Stomach (tissue), 19 donors: ENCODE measurements at places on chromosomes 7 and 10. TPM values are rescaled to one million over a fixed set of nuclear protein-coding genes. Genes with fewer than 3 reads are reported as not detected.
A peak's percentile ranks its signal among the peaks of the same experiment; 100 is the strongest.

DNA sequence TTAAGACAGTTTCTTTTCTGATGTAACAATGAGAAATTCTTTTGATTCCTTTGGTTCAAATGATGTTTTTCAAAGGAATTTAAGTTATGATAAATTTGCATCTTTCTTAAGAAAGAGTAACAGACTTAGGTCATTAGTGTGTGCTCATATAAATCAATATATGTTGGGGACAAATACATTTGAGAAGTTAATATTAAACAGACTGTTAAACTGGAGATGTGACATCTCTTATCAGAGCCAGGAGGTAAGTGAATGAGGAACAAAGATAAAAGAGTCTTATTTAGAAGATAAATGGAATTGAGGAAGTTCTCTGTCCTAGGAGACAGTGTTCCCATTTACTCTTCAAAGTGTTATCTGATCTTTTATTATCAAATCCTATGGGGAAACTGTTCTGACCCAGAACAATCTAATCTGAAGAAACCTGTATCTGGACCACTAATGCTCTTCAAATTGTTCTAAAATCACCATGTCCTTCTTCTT, 104.8 kb upstream of the LAMB4 start:
- DNase-seq, result no peak

DNA sequence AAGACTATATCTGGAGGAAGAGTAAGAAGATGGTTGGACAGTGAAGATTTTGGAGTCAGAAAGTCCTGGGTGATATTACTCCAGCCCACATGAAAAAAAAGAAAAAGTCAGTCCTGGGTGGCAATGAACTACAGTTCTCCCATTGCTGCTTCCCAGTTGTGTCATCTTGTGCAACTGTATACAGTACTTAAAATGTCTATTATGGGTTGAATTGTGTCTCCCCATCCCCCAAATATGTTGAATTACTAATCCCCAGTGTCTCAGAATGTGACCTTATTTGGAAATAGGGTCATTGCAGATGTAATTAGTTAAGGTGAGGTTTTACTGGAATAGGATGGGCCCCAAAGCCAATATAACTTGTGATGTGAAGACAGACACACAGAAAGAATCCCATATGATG, 15.6 kb downstream of the SEC23IP start:
- DNase-seq, result no peak

DNA sequence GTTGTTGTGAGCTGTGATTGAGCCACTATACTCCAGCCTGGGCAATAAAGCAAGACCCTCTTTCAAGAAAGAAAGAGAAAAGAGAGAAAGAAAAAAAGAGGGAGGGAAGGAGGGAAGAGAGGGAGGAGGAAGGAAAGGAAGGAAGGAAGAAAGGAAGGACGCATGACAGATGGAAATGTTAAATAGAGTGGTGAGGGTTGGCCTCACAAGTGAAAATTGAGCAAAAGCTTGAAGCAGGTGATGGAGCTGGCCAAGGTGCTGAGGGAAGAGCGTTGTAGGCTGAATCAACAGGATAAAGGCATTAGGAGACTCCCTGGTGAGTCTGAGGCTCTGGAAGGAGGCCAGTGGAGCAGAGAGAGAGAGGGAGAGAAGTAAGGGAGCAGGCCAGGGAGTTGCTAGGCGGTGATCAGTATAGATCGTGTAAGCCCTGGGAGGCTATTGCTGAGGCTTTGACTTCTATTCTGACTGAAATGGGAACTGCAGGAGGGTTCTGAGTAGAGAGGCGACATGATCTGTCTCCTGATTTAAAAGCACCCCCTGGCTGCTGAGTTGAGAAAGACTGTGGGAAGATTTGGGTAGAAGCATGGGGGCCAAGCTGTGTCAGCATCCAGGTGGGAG, 26.5 kb upstream of the TMEM248 start:
- peak; percentile 22 for DNase-seq

DNA sequence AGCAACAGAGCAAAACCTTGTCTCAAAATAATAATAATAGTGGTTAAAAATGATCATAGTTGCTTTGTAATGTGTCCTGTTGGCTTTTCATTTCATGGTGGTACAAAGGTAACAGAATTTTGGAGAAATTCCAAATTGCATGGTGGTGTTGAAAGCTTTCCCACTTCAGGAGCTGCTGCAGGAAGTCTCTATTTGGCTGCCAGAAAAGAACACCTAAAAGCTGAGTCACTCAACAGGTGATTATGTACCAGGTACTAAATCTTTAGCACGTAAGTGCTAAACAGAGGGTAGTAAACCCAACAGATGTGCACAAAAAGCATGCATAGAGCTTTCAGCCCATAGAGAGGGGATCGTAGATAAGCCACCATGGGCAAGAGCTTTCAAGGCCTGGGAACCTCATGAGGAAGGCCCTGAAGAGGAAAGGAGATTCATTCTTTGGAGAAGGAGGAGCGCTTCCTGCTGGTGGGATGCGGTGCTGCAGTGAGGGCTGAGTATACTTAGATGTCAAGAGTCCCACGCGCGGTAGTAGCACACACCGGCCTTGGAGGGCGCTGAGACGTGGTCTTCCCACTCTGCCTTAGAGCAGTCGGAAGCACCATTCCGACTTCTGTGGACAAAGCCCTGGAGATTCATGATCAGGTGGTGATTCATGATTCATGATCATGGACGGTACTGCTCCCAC, 118.7 kb downstream of the RALA start:
- DNase-seq, result no peak

DNA sequence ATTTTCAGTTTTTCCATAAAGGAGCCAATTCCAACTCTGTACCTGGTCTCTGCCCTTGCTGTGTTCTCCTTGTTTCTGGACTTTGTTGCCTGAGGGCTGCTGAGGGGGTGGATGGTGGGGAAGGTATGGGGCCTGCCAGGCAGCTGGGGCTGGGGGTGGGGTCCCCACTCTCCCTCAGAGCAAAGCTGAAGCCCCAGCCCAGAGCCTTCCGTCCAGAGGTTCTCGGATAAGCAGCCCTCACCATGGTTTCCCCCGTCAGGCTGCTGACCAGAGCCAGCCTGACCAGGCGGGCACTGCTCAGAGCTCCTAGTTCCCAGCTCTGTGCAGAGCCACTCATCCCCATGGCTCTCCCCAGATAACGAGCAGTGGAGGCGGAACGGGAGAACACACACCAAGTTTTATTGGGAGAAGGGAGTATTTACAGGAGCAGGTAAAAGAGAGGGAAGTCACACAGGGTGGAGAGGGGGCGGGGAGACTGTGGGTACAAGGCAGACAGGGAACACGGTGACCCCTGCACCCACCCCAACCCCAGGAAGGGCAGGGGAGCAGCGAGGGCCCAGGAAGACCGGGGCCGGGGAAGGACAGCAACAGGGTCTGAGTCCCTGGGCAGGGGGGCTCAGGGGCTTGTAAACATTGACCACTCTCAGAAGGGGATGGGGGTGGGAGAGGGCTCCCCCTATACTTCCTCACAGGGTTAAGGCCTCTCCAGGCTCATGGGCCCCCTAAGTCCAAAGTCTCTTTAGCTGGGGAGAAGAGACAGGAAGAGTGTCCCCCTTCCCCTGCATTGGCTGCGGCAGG, 5.8 kb downstream of the GNB2 start:
- no peak for DNase-seq

GRCh38 chr7:101633511-101633910, 4.4 kb upstream of the MYL10 start:
- no peak for DNase-seq

GRCh38 chr7:38211486-38211885, 33.4 kb downstream of the STARD3NL start:
- DNase-seq, result no peak

DNA sequence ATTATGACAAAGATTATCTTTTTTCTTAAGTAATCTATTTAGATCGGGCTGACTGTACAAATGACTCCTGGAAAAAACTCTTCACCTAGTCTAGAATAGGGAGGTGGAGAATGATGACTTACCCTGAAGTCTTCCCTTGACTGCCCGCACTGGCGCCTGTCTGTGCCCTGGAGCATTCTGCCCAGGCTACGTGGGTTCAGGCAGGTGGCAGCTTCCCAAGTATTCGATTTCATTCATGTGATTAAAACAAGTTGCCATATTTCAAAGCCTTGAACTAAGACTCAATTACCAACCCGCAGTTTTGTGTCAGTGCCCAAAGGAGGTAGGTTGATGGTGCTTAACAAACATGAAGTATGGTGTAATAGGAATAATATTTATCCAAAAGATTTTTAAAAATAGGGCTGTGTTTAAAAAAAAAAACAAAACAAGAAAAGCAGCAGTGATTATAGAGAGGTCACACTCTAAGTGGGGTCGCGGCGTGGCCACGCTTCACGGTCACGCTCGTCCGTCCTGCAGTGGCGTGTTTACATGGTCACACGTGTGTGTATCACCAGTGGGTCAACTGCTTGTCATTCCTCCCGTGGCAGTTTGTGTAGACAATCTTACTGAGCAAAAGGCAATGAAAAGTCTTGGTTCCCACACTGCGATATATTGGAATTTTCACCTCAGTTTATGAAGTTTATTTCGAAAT, 10.8 kb downstream of the INSIG1 start:
- DNase-seq, result no peak

- DNase-seq, result no peak
Measured at GRCh38 chr7:136303162-136303561, 326.0 kb upstream of the MTPN start.

DNA sequence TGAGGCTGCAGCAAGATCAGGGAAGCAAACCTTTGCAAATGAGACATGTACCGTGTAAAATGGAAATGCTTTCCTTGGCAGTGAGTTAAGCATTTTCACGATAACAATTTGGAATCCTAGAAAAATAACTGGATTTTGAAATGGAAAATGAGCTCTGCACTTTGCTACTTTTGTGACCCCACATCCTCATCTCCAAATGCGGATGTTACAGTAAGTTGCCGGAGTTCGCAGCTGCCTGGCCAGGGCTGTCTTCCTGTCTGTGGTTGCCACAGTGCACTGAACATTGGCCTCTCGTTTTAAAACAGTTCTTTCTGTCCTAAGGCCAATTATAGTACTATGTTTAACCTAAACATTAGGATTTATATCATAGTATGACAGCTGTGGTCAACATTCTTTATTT, 136.2 kb upstream of the FZD8 start:
- peak; percentile 48 for DNase-seq

GRCh38 chr10:63504145-63504881, 16.9 kb upstream of the REEP3 start:
- DNase-seq, result no peak

DNA sequence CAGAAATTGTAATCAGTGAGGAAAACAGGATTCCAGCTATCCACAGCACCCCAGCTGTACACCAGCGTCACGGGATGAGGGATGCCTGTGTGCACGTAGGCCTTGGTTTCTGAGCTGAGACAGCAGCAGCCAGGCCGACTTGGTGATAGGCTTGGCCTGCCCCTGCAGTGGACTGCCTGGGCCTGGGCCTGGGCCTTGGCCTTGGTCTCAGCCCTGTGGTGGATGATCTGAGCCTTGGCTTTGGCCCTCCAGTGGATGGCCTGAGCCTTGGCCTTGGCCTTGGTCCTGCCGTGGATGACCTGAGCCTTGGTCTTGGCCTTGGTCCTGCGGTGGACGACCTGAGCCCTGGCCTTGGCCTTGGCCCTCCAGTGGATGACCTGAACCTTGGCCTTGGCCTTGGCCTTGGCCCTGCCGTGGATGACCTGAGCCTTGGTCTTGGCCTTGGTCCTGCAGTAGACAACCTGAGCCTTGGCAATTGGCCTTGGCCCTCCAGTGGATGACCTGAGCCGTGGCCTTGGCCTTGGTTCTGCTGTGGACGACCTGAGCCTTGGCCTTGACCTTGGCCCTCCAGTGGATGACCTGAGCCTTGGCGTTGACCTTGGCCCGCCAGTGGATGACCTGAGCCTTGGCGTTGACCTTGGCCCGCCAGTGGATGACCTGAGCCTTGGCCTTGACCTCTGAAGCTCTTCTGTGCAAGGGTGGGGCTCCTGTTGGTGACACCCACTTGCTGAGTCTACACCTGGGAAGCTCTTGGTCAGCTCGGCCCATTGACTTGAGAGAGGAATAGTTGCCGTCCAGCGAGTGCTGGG, 93.8 kb downstream of the CUX1 start:
- DNase-seq, result no peak

DNA sequence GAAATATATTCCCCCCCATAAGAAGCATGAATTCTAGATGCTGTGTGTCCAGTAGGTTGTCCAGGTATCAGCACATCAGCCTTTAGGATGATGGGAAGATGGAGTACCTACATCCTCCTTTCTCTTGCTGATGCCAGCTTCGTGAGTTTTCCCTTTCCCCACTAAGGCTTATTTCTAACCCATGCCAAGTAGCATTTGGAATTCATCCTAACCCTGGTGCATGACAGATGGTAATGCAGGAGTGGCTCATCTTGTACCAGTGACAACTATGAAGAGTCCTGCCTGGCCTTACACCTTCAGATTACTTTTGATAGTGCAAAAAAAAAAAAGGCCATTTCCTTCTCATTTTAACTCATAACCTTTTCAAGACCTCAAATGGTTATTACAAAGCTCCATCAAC, 58.7 kb downstream of the ARHGAP21 start:
- no peak for DNase-seq

DNA sequence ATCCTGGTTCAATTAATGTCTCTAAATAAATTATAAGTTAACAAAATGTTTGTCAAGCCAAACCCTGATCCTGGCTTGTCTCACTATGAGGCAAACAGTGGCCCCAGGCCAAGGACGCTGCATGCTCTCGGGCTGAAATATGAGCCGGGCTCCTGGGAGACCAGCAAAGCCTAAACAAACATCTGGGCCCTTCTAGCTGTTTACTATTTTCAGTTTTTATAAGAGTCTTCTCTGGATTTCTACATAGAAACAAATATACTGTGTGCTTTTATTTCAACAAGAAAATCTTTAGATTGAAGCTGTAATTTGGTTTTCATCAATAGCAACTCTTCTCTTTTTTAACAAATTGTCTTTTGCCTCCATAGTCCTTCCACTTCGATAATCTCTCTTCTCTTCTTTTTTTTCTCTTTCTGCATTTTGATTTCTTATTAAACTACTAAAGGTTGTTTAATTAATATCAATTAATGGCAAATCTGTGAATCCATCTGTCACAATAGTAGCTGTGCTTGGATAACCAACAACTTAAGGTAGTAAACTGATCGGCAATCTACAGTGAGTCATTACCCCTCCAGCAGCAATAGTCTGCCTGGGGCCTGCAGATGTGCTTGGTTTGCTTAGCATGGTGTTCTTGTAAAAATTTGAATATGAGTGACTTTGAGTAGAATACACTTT, 83.3 kb upstream of the DNAJC1 start:
- DNase-seq, result peak; percentile 84

- DNase-seq, result no peak
Measured at GRCh38 chr7:138233189-138233588, 156.9 kb downstream of the AKR1D1 start.

- peak; percentile 15 for DNase-seq
Measured at GRCh38 chr10:9545073-9545472, 1472.6 kb upstream of the CELF2 start.

GRCh38 chr10:62248465-62248864, 20.2 kb downstream of the RTKN2 start:
- no peak for DNase-seq

CEP55 gene
- total RNA-seq, result not detected

LRIT2 gene
- not detected for total RNA-seq

TRIM74 gene
- not detected for total RNA-seq

SPDYE8 gene
- 0.18 TPM for total RNA-seq

ATP5MK gene
- 197 TPM for total RNA-seq

ANKRD61 gene
- total RNA-seq, result not detected

YWHAG gene
- 49.2 TPM for total RNA-seq

LRRC18 gene
- 0.72 TPM for total RNA-seq
